ENCODE measurements at places on chromosomes 12 and 14. TPM values are rescaled to one million over a fixed set of nuclear protein-coding genes. Genes with fewer than 3 reads are reported as not detected.

Gene NRXN3
- total RNA-seq: 1.6 TPM

Gene ACVR1B
- 7.5 TPM for total RNA-seq

DNA sequence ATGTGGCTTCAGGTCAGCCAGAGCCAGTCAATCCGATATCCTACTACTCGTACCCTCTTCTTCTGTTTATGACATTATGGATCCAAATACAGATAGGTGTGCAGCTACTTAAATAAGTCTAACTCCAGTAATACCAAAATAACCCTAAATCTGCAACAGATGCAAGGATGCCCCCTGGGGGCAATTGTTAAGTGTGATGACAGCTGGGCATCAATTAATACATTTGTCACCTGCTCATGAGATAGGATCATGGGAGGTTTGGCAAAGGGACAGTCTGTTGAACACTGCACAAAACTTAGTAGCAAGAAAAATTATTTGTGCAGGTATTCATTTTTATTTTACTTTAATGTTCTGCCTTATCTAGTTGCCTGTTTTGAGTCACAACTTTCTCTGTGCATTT, 83.2 kb downstream of the SLC38A6 start:
- H3K4me3 ChIP-seq: no peak overlapping the region
- H3K4me1 ChIP-seq: 0 out of 2 replicates have a peak, but pooled peaks cover 3% of the 10 kb centered on the region
- no peak for DNase-seq
- H3K36me3 ChIP-seq: no peaks in the 10 kb centered on the region

DNA sequence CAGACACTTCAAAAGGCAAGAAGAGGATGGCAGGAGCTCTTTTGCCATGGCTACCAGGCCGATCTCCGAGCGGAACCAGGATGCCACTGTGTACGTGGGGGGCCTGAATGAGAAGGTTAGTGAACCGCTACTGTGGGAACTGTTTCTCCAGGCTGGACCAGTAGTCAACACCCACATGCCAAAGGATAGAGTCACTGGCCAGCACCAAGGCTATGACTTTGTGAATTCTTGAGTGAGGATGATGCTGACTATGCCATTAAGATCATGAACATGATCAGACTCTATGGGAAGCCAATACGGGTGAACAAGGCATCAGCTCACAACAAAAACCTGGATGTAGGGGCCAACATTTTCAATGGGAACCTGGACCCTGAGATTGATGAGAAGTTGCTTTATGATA, 9.8 kb downstream of the GARIN2 start:
- H3K4me3 ChIP-seq: no peak overlapping the region
- no peak for DNase-seq
- H3K36me3 ChIP-seq: no peaks in the 10 kb centered on the region
- no peak overlapping the region for H3K27ac ChIP-seq
